WTC11 (cell line): ENCODE measurements at places on chromosomes 5 and 9. TPM values are rescaled to one million over a fixed set of nuclear protein-coding genes. Genes with fewer than 3 reads are reported as not detected.

The TAF11L10 gene
- not detected in 3 replicates for total RNA-seq

The RPP25L gene
- 24.5 to 35.9 TPM (median 31.4 TPM) in 3 replicates for total RNA-seq

- DNase-seq, result no peak
- H3K36me3 ChIP-seq, result no peaks in the 10 kb centered on the region
- peaks cover 12% of the 10 kb centered on the region for H3K4me1 ChIP-seq
- no peak overlapping the region for H3K27ac ChIP-seq
- H3K4me3 ChIP-seq, result no peak overlapping the region
- peaks cover 2% of the 10 kb centered on the region; the same call in 1 of the 2 replicates for H3K27me3 ChIP-seq
Observed at GRCh38 chr9:10928372-10928771, 315.6 kb upstream of the PTPRD start.

DNA sequence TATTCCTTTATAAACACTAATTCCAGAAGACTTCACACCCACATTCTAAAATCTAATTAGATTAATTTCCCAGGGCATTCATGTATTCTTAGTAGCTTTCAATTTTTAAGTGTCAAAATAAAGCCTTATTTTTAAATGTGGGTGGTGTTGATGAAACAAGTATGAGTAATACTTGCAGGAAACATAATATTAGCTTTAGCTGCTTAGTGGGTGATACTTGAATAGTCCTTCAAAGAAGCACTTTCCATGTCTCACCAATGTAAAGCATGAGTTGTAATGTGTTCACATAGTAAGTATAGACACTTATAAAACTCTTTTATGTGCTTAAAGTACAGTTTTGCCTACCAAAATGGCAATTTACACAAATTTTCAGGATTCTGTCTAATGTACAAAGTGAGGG lies 6.9 kb downstream of the FNBP1 start:
- H3K4me1 ChIP-seq, result peaks cover 19% of the 10 kb centered on the region
- no peak for DNase-seq
- no peaks in the 10 kb centered on the region for H3K36me3 ChIP-seq
- H3K4me3 ChIP-seq, result no peak overlapping the region
- H3K27ac ChIP-seq, result no peak overlapping the region

GRCh38 chr5:149860801-149861322 lies 83.7 kb downstream of the PDE6A start:
- no peak overlapping the region for H3K4me3 ChIP-seq
- peak overlapping the region; percentile 35 for H3K27ac ChIP-seq
- DNase-seq, result peak; percentile 26
- no peaks in the 10 kb centered on the region for H3K36me3 ChIP-seq
- H3K27me3 ChIP-seq, result no peaks in the 10 kb centered on the region
- peaks cover 12% of the 10 kb centered on the region for H3K4me1 ChIP-seq
